SK-N-SH treated with all-trans-retinoic acid at 6 μM for 48 hours (cell line): ENCODE measurements at places on chromosomes 11 and 22.

- ATAC-seq = no peak
These were observed 10.0 kb upstream of the MIF start for GRCh38 chr22:23884140-23884539.

DNA sequence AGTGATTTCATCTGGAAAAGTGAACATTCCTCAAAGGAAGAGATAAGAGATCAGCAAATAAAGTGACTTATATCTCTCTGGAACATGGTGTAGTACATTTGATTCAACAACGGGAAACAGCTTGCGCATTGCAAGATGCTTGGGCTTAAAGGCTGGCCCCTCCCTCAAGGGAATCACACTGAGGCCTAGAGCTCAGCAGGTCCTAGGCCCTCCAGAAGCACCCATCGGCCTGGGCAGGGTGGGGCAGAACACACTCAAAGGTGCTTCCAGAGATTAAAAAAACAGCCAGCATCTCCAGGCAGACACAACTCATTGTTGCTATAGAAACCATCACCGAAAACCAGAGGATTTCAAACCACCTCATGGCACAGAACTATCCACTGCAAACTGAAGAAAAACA is 69.0 kb upstream of the ARFGAP3 start:
- ATAC-seq = no peak

- ATAC-seq = no peak
These were observed 473.5 kb downstream of the MIAT start for GRCh38 chr22:27130906-27131305.

GRCh38 chr22:37234736-37235711 is 9.0 kb downstream of the RAC2 start:
- ATAC-seq = no peak

DNA sequence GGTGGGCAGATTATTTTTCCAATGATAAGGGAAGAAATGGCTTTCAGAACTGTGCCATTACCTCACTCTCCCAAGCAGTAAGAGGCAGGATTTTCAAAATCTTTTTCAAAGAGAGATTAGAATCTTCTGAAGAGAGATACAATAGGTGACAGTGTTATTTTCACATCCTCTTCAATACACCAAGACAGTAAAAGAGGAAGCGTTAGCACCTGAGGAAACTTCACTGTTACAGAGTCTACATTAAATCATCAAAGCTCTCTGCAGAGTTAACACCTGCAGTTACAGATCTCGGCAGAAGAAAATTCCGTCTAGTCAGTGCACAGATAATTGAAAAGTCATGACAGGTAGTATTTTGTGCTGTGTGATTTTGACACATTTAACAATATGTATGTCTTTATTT is 144.9 kb downstream of the PGR start:
- no peak for ATAC-seq

GRCh38 chr11:64150051-64150450 is 15.9 kb downstream of the MACROD1 start:
- no peak for ATAC-seq

DNA sequence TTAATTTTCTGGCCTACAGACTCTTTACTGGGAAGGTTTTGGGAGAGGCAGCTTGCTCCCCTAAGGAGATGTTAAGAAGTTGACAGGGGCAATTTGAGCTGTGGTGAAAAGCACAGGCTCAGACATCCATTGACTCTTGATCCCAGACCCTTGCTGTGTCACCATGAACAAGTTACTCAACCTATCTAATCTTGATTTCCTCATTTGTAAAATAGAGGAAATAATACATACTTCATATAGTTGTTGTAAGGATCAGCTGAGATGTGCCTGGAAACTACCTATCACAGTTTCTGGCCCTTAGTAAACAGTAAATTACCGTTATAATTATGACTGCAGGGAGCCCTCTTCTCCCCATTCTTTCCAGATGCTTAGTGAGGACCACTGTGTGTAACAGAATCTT is 16.6 kb upstream of the SCGB1D4 start:
- ATAC-seq = no peak

GRCh38 chr11:128417607-128418324 is 169.6 kb downstream of the ETS1 start:
- peak; percentile 85 for ATAC-seq

- no peak for ATAC-seq
These were observed 1458.1 kb upstream of the TENM4 start for GRCh38 chr11:80898910-80899309.

DNA sequence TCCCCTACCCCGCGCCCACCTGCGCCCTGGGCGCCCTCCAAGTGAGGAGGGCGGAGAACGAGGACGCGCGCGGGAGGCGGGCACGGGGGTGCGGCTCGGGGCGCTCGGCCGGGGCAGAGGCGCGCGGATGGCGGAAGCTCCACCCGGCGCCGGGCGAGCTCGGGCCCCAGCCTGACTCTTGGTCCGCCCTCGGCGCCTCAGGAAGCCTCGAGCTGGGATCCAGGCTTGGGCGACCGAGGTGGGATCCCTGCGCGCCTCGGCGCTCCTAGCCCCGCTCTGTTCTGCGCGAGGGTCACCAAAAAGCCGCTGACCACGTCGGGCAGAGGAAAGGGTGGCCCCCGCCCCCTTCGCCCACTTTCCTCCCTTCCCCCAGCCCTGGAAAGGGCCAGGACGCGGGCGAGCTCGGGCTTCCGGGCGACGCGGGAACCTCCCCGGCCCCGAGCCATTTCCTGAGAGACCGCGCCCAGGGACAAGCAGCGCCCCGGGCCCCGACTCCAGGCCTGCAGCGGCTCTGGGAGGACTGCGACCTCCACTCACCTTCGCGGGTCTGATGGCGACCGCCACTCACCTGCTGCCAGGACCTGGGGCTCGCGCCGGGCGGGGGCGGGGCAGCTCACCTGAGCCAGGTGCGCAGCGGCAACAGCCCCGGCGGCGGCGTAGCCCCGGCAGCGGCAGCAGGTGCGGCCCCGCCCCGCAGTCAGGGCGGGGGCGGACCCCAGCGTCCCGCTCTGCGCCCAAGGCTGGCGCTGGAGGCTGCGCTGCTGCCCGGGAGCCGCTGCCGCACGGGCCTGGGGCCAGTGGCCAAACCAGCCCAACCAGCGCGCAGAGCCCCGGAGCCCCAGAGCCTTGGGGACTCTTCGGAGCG is 2.2 kb upstream of the SIGIRR start:
- ATAC-seq = no peak

DNA sequence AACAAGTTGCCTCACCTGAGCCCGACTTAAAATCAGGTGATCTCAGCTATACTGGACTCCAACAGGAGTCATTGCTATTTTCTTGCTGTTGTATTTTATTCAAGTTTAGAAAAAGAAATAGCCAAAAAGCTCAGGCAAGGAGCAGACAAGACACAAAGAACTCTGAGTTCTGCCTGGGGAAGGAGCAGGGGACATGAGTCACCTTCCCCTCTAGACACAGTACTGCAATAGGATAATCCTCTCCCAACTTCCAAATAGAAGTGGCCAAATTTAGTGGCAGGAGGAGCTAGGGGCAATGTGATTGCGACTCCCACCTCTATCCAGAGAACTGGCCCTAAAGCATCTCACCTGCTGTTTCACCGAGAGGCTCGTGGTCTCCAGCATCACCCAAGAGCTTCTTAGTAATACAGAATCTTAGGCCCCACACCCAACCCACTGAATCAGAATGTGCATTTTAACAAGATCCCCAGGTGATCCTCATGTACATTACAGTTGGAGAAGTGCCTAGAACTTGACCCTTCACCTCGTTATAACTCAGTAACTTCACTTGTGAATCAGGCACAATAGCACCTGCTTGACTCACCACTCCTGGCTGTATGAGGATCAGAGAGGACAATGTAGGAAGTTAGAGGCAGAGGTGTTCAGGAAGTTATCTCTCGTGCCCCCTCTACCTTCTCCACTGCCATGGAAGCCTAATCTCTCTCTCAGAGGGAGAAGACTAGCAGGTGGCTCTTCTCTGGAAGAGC is 56.8 kb upstream of the FBXO3 start:
- no peak for ATAC-seq

DNA sequence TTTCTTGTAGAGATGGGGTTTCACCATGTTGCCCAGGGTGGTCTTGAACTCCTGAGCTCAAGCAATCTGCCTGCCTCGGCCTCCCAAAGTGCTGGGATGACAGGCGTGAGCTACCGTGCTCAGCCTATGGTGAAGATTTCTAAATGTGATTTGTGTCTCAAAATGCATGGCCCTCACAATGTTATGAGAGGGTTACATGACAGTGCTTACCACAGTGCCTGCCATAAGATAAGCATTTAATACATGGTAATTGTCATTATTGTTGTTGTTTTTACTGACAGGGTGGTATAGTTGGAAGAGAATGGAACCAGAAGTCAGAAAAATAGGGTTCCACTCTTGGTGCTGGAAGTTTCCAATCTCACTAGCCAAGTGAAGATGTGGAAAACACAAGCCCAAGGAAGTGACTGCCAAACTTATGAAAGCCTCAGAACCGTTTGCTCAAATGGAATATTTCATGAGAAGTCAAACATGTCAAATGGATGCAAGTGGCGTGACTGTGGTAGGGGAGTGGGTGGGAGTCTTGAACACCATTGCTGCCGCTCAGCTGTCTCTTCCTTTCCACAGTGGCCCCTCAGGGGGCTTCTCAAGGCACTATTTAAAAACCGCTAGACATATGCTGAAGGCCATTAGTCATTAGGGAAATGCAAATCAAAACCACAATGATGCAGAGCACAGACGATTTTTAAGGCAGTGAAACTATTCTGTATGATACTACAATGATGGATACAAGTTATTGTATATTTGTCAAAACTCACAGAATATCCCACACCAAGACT is 29.1 kb upstream of the LMO2 start:
- no peak for ATAC-seq

DNA sequence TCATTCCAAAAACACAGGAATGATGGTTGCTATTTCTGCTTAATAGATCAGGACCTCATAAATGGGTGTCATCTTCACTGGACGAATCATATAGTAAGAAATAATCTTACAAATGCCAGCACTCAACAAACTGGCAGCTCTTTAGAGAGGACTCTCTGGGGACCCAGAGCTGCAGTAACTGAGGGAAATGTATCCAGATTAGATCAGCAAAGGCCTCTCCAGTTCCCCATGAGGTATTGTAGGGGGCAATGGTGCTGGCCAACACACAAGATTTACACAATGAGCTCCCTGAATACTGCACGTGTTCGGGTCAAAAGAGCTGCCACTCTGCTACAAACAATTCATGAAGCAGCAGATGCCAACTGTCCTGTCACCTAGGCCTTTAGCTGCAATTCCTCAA is 110.2 kb downstream of the RBFOX2 start:
- no peak for ATAC-seq

DNA sequence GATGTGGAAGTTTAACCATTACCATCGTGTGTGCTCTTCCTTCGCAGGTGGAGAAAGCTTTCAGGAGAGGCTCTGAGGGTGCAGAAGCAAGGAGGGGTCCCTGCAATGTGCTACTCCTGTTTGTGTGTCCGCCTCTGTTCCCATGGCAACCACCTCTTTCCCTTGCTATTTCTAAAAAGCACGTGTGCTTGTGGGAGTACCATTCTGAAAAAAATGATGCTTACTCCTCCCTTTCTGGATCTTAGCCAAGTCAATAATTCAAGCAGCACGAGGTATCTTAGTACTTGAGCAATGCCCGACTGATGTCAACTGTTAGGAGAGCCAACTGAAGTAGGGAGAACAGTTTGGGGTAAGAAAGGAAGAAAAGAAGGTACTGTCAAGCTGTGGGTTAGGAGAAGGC is 628.7 kb downstream of the NTM start:
- ATAC-seq = no peak

GRCh38 chr11:65645710-65646109 is 7.8 kb downstream of the SIPA1 start:
- ATAC-seq = no peak; the same call in 2 of the 3 replicates

DNA sequence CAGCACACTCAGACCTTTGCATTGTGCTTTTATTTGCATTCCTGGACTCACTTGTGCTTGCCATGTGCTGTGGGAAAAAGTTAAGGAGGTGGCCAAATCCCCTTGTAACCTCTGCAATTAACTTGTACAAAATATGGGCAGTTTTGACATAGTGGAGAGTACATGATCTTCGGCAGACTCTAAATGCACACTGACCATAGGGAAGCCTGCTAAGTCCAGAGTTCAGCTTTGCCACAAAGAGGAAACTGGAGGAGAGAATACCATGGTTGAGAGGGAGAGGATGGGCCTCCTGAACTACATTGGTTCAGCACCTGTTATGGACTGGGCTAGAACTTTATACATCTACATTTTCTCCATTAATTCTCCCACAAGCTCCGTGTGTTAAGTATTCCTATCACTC is 37.6 kb upstream of the CEP295 start:
- no peak for ATAC-seq

- no peak for ATAC-seq
These were observed 40.4 kb downstream of the FLI1 start for GRCh38 chr11:128734103-128734831.

DNA sequence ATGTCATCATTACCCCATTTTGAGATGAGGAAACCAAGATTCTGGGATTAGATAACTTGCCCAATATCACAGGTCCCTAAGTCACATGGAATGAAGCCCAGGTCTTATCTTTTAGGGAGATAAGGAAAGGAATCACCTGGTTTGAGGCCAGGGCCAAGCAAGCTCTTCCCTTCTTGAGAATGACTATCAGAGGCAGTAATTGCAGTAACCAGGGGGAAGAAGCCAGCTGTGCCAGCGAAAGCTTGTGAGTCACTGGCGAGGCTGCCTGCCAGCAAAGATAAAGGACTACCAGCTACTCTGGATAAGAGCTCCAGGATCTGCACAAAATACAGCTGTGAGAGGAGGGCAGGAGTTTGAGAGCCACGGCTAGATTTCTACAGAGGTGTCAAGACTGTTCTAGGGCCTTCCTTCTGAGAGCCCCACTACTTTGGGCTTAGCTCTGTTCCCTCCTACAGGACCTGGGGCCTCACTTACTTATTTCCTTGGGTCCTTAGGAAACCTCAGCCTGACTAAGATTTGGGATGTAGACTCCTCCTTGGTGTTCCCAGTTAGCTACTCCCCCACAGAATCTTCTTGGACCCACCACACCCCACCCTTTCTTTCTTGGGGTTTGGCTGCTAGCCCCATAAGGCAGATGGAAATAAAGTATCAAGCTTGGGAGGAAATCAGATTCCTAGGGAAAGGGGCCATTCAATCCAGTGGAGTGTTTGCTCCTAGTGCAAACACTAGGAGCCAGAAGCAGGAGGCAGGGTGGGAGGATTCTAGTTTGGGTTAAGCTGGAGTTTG is 9.7 kb upstream of the CCKBR start:
- peak; percentile 79 for ATAC-seq

DNA sequence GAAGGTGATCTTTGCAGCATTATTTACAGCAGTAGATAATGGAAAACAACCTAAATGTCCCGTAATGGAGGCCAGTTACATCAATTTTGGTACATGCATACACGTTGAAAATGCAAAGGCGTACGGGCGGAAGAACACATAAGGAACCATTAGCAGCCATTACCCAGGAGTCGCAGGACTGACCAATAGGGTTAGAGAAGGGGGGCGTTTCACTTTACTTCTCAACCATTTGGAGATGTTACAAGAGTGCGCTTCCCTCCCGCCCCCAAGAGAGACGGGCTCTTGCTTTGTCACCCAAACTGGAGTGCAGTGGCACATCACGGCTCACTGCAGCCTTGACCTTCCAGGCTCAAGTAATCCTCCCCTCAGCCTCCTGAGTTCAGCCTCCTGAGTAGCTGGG is 52.8 kb upstream of the SLC35C1 start:
- no peak for ATAC-seq

DNA sequence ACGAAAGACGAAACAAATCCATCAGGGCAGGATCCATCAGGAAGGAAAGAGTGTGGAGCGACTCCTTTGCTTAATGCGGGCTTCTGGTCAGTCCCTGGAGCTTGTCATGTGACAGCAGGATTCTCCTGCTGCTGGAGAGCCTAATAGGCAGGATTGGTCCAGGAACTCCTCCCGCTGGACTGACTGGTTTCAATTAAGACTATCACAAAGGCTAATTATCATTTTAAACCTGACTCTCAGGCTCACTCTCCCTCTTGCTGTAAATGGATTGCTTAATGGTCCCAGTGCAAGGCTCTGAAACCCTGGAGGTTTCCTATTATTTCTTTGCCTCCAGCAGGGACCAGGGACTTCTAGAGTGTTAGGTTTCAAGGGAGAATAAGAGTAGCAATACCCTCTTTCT is 493.8 kb downstream of the NTM start:
- ATAC-seq = peak; percentile 17; the same call in 1 of the 3 replicates
